ENCODE measurements at places on chromosomes 4 and X.

- no peak for DNase-seq
These were observed 4.9 kb downstream of the SEPTIN11 start for GRCh38 chr4:76954489-76954888.

DNA sequence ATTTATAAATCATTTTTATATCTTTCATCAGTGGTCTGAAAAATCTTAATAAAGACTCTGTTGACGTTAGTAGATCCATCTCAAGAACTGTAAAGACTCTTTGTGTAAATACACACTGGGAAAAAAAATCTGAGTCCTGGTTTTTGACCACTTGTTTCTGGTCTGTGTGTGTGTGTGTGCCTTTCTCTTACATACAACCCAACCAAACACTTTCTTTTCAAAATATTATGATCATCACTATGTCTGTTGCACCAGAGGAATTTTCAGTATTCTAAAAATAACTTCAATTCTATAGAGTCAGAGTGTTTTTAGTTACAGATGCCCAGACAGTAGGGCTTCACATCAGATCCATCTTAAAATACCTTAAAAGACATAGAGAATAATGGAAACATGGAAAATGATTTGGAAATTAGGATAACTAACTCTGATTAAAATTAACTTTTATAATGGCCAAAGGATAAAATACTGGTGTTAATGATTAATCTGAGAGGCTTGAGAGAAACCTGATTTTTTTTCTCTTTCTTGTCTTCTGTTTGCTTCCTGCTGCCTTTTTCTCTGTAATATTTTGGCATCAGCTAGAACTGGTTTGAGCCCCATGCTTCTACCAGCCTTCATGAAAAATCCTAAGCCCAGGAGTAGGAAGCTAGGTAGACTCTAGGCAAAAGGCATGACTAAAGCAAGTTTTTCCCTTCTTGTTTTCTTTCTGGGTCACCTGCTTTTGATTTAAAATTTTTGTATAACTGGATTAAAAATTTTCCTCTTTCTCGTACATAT, 99.7 kb downstream of the ATXN3L start:
- no peak for DNase-seq

DNA sequence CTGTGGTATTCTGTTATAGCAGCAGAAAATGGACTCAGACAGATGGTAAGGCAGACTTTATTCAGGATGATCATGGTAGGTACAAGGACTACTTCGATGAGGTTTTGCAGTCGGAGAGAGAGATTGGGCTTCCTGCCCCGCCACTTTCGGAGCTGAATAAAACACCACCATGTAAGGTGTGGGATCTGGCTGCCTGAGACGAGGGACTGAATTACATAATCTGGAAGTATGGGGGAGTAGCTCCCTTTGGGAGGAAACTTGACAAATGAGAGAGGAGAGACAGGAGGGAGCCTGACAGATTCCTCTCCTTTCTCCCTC, 255.5 kb upstream of the GATB start:
- no peak for DNase-seq

- DNase-seq, result no peak
These were observed 80.3 kb downstream of the PPEF2 start for GRCh38 chr4:75821966-75822365.

GRCh38 chrX:85994797-85995196, 52.6 kb downstream of the CHM start:
- DNase-seq, result no peak

DNA sequence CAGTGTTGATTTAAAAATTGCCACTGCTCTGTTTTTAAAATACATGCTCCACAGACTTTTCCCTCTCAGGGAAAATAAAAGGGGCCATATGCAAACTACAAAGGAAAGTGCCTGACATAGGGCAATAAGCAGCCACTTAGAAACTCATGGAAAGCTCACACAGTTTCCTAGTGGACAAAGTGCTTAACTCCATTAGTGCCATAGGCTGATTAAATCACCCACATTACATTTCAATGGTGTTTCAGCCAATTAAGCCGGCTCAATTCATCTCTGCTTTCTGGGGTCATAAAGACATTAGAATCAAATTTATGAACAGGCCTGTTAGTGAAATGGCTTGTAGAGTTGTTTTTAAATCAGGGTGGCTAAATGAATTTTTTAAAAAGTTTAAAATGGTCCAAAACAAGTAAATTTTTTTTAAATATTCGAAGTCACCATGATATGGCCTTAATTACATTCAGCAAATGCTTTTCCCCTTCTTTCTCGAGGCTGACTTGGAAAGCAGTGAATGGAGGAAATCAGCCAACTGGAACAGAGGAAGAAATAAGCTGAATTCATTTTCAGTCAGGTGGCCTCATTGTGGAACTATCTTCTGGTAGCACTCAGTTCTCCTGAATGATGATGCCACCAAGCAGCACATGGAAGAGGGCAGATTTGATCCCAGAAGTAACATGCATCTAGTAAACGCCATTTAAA, 2305.1 kb upstream of the AGA start:
- no peak for DNase-seq

DNA sequence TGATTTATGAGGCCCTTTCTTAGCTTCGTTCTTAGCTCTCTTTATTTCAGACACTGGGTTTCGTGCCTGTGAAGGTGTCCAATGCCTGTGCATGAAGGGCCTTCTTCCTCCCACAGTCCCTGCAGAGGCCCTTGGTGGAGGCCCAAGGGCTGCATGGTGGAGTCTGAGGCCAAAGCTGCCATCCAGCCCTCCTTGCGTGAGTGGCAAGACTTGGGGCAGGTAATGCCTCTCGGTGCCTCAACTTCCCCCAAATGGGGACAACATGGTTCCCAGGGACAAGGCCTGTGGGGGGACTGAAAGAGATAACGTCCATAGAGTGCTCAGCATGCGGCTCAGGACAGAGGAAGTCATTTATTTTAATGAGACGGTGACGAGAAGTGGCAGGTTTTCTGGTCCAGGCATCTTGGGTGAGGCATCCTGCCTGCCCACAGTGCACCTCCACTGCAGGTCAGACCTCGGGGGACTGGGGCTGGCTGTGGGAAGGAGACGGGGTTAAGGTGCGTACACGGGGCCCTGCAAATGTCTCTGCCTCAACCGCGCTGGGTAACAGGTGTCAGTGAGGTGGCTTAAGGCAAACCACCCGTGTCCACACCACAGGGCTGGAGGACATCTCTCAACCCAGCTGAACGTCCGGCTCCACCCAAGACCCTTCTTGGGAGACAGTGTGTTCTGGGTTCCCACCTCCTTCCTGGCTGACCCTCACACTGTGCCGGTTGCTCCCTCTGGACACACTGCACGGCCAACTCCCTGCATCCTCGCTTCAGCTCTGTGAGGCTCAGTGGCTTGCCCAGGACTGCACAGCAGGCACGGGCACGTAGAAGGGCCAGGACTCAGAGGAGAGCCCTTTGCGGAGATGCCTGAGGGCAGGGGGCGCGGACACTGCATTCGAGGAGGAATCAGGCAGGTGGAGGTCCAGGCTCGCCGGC, 50.5 kb downstream of the PSAPL1 start:
- DNase-seq, result no peak

DNA sequence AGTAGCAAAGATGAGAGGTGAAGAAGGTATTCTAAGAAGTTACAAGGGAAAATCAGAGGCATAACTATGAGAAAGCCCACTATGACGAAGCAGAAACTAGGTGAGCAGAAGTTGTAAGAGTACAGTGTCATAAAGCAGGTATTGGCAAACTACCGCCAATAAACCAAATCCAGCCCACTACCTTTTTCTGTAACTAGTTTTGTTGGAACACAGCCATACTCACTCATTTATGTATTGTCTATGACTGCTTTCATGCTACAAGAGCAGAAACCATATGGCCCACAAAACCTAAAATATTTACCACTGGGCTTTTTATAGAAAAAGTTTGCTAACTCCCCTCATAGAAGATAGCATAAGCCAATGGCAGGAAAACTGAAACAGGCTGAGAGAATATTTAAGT, 31.8 kb upstream of the ZCCHC13 start:
- no peak for DNase-seq

DNA sequence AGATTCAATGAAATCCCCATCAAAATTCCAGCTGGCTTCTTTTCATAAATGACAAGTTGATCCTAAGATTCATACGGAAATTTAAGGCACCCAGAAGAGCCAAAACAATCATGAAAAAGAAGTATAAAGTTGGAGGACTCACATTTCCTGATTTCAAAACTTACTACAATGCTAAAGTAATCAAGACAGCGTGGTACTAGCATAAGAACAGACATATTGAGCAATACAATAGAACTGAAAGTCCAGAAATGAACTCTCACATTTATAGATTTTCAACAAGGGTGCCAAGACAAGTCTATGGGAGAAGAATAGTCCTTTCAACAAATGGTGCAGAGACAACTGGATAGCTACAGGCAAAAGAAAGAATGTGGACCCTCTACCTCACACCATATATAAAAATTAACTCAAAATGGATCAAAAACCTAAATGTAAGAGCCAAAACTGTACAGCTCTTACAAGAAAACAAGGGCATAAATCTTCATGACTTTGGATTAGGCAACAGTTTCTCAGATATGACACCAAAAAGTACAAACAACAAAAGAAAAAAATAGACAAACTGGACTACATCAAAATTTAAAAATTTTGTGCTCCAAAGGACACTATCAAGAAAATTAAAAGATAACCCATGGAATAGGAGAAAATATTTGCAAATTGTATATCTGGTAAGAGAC, 28.5 kb downstream of the SASH3 start:
- DNase-seq, result no peak

DNA sequence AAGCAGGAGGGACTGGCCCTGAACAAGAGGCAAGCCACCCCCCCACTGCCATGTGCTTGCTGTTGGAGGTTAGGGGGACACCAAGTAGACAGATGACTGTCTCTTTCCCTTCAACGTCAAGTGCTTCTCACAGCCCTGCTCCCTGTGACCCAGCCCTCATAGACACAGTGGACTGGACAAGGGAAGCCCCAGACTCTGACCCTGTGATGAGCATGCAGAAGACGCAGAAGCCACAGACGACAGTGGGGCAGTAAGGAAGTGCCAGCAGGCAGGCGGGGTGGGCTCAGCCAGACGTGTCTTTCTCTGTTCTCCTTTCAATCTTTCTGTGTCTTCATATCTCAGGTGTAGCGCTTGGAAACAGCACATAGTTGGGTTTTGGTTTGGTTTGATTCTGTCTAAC, 2.4 kb upstream of the L1CAM start:
- no peak for DNase-seq

DNA sequence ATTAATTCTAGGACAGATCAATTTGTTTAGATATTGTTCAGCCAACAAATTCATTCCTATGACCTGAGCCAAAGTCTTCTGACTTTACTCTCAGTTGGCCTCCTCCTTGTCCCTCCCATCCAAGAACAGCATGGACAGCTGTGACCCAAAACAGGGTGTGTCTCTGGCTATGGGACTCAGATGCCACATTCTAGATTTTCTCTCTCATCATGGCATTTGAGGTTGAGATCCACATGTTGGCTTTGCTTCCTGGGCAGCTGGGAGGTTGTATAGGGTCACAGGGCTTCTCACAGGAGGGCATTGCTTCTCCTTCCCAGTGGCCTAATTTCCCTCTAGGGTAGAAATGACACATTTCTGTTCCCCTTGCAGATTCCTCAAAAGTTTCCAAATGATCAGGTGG, 22.6 kb upstream of the EGF start:
- DNase-seq, result no peak

DNA sequence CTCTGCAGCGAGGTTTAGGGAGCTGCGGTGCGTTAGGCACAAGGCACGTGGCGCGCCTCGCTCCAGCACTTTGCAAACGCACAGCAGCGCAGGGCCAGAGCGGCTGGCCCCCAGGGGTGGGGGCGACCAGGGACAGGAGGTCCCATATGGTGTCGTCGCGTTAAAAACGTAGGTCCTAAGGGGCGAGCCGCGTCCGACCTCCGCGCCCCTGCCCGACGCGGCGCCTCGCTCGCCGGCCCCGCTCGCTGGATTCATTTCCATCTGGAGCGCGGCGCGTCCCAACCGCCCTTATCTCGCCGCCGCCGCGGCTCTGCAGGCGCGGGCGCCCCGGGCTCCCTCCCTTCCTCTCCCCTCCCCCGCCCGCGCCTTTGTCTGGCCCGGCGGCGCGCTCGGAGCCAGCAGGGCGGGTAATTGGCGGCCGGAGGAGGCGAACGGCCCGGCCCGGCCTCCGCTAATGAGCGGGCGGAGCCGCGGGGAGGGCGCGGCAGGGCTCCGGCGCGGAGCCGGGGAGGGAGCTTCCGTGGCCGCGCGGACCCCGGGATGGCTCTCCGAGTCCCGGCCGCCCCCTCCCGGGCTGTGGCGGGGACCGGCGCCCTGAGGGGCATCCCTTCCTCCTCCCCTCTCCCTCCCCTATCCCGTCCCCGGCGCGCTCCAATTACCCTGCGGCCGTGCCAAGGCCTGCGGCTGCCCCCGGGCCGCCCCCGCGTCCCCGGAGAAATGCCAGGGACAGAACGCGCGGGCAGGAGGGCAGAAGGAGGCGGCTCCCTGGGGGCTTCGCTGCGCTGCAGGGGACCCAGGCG, 409.0 kb downstream of the BCOR start:
- DNase-seq, result peak; percentile 71

GRCh38 chr4:109559625-109559982, 442 bp upstream of the MCUB start:
- DNase-seq, result peak; percentile 16

- DNase-seq, result no peak
These were observed 17.9 kb downstream of the VSIG4 start for GRCh38 chrX:66021765-66022631.
